CD4-positive, alpha-beta T cell treated with Interleukin-15 for 4 hours (primary cell): ENCODE measurements at places on chromosomes 16 and 17.

DNA sequence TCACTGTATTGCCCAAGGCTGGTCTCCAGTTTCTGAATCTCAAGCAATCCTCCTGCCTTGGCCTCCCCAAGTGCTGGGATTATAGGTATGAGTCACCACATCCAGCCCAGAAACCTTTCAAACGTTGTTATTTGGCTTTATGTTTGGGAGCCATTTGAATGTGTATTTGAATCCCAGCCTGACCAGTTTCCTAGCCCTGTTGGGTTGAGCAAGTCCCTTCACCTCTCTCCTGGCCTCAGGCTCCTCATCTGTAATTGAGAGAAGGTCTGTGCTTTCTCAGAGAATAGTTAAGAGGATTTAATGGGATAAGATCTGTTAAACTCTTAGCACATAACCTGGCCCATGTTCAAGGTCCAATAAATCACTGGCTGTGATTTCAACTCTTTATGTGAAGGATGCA, 385.8 kb upstream of the RBFOX1 start:
- DNase-seq, result no peak

DNA sequence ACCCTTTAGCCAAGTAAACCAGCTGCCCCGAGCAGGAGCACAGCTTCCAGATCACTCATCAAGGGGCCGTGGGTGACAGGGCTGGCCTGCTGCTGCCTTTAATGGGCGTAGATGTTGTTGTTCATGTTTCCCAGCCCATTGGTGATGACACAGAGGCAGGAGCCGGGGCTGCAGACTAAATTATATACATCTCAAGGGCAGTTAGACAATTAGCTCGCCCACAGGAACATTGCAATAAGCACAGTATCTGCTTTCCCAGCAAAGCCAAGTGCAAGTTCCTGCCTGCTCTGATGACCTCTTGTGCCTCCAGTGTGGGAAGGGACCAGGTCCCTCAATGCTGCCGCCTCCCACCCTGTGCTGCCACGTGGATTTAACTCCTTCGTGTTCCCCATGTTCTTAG, 485.8 kb downstream of the MAF start:
- DNase-seq, result no peak

DNA sequence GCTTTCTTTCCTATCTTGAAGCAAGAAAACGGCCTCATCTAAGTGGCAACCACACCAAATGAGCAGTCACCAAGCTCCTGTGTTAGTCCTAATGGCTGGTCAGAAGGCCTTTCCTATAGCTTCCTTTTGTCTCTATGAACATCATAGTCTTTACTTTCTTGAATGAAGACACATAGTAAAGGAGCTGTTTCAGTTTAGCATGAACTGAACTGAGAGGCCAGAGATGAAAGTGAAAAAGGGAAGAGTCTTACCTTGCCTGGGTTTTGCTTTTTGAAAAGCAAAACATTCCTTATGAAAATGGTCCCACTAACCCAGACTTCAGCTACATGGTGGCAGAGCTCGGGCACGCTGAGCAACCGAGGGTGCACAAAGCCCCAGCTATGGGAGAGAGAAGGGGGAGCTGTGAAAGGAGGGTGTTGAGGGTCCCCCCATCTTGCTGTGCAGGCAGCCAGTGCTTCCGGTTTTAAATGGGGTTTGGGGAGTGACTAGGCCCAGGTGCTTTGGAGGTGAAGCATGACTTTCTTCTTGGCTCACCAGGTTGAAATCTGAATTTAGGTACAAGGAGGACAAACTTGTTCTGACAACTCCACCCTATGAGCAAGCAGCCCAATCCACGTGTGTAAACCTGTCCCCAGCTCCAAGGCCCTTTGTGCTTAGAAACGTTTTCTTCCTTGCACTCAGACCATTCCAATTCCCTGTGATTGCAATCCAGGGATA, 9.1 kb upstream of the PSMC3IP start:
- DNase-seq, result no peak

GRCh38 chr16:12674071-12674470, 129.6 kb downstream of the CPPED1 start:
- no peak for DNase-seq

- no peak for DNase-seq
These were observed 8.8 kb upstream of the GFAP start for GRCh38 chr17:44924107-44924544.

DNA sequence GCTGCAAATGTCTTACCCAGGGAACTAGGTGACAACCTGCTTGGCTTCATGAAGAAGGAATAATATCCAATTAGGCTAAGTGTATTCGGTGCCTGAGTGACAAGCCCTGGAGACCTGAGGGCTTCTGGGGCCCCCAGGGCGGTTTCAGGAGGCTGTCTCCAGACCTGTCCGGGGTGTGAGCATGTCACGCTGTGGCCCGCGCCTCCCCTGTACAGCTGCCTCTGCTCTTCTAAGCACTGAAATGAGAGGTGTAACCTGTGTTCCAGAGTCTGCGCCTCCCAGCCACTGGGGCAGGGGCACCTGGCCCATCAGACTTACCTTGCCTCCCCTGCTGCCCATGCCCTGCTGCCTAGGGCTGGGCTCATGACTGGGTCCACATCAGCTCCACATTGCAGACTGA, 114.3 kb downstream of the WWOX start:
- no peak for DNase-seq
